ENCODE measurements at places on chromosomes 3 and 15.

GRCh38 chr3:45659661-45660566, 29.3 kb upstream of the SACM1L start:
- DNase-seq = peak; percentile 47
- H3K36me3 ChIP-seq = peaks cover 19% of the 10 kb centered on the region
- H3K27me3 ChIP-seq = no peaks in the 10 kb centered on the region
- H3K4me1 ChIP-seq = peaks cover 21% of the 10 kb centered on the region

DNA sequence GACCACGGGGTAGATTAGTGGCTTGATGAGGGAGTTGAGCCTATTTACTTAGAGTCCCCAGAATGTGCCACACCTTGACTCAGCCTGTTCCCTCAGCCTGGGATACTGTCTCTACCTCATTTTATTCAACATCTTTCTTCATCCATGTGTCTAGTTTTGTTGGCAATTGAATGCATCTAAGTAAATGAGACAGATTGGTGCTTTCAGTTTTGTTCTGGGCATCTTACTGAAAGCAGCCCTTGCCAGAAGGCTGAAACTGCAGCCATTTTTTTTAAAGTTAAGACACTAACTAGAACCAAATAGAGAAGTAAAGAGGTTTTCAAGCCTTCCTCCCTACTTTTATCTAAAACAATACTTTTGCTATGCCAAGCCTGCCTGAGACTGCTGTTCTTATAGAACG, 246.8 kb downstream of the SLCO3A1 start:
- no peak overlapping the region for H3K27ac ChIP-seq
- H3K4me3 ChIP-seq = no peak overlapping the region
- H3K27me3 ChIP-seq = peaks cover 5% of the 10 kb centered on the region
- H3K4me1 ChIP-seq = peaks cover 8% of the 10 kb centered on the region

- H3K4me3 ChIP-seq = no peak overlapping the region
- DNase-seq = no peak
Measured at GRCh38 chr3:27031476-27031875, 337.7 kb downstream of the NEK10 start.

- no peak overlapping the region for H3K4me3 ChIP-seq
- H3K4me1 ChIP-seq = no peaks in the 10 kb centered on the region
- no peaks in the 10 kb centered on the region for H3K36me3 ChIP-seq
- no peak overlapping the region for H3K27ac ChIP-seq
Measured at GRCh38 chr3:157029365-157029790, 130.6 kb downstream of the CCNL1 start.

GRCh38 chr3:188455748-188456147, 301.8 kb downstream of the LPP start:
- no peak overlapping the region for H3K4me3 ChIP-seq
- DNase-seq = no peak
- no peaks in the 10 kb centered on the region for H3K27me3 ChIP-seq
- H3K36me3 ChIP-seq = no peaks in the 10 kb centered on the region

GRCh38 chr3:50161320-50161719, 6.2 kb downstream of the SEMA3F start:
- no peaks in the 10 kb centered on the region for H3K27me3 ChIP-seq
- H3K4me1 ChIP-seq = no peaks in the 10 kb centered on the region
- no peaks in the 10 kb centered on the region for H3K36me3 ChIP-seq
- no peak overlapping the region for H3K27ac ChIP-seq

DNA sequence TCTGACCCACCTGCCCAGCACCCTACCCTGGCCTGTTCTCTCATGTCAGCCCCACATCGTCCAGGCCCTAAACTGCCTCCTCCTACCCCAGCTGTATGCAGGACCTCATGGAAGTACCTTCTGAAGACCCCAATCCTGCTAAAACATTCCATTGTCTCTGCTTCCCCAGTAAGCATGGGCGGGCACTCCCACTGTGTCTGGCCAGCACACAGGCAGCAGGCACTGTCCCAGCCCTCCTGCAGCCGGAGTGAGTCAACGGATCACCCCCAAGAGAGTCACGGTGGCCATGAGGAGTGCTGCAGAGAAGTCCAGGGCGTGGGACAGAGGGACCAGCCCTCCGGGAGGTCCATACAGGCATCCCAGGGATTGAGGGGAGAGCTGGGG, 36.4 kb upstream of the SLCO2A1 start:
- no peak overlapping the region for H3K27ac ChIP-seq
- H3K27me3 ChIP-seq = no peaks in the 10 kb centered on the region
- no peaks in the 10 kb centered on the region for H3K4me1 ChIP-seq
- H3K4me3 ChIP-seq = no peak overlapping the region
- H3K36me3 ChIP-seq = no peaks in the 10 kb centered on the region
- no peak for DNase-seq

GRCh38 chr3:54433846-54434245, 311.5 kb downstream of the CACNA2D3 start:
- no peak overlapping the region for H3K27ac ChIP-seq
- no peak for DNase-seq
- H3K4me1 ChIP-seq = no peaks in the 10 kb centered on the region
- H3K27me3 ChIP-seq = no peaks in the 10 kb centered on the region

DNA sequence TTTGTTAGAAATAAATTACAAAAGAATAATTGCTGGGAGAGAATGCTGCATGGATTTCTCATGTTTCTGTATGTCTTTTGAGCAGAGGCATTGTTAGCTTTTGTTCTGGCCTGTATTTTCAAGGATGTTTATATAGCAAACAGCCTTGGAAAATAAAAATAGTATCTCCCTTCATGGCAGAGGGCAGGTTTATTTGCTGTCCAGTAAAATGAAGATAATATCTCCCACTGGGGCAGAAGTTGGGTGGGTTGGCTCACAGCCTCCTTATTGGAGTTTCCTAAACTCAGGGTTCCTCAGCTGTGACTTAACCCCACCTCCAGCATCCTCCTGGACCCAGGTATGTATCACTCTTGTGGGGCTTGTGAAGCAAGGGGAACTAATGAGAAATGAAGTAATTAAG, 43.7 kb upstream of the THSD4 start:
- DNase-seq = no peak
- H3K27ac ChIP-seq = no peak overlapping the region
- H3K36me3 ChIP-seq = no peaks in the 10 kb centered on the region
- no peaks in the 10 kb centered on the region for H3K27me3 ChIP-seq

DNA sequence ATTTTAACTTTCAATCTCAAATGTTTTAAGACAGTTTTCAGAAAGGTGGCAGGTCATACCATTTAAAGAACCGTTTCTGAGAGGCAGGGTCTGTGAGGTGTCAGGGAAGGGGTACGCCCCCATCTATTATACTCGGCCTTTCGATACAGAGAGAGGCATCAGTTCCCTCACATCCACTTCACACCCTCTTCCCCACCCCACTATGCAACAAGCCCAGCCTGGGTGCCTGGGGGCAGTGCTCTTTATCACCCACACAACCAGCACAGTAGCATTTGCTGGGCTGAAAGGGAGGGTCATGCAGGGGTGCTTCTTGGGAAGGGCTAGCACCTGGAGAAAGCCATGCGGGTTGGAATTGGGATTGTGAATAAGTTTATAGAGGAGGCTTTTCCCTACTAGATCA, 56.0 kb upstream of the KCNMB2 start:
- DNase-seq = no peak
- peaks cover 2% of the 10 kb centered on the region for H3K27me3 ChIP-seq
- H3K4me1 ChIP-seq = no peaks in the 10 kb centered on the region
- H3K36me3 ChIP-seq = no peaks in the 10 kb centered on the region
- no peak overlapping the region for H3K4me3 ChIP-seq

- no peaks in the 10 kb centered on the region for H3K36me3 ChIP-seq
- H3K4me3 ChIP-seq = no peak overlapping the region
- H3K4me1 ChIP-seq = no peaks in the 10 kb centered on the region
Measured at GRCh38 chr3:177460047-177460446, 262.8 kb upstream of the TBL1XR1 start.

GRCh38 chr3:145188079-145188770, 972.8 kb downstream of the PLOD2 start:
- no peaks in the 10 kb centered on the region for H3K27me3 ChIP-seq
- no peak overlapping the region for H3K4me3 ChIP-seq
- H3K36me3 ChIP-seq = no peaks in the 10 kb centered on the region
- H3K27ac ChIP-seq = no peak overlapping the region
- no peaks in the 10 kb centered on the region for H3K4me1 ChIP-seq

GRCh38 chr3:139113993-139114375, 69.3 kb upstream of the PRR23C start:
- no peak for DNase-seq
- H3K4me3 ChIP-seq = no peak overlapping the region
- H3K27ac ChIP-seq = no peak overlapping the region
- no peaks in the 10 kb centered on the region for H3K4me1 ChIP-seq

DNA sequence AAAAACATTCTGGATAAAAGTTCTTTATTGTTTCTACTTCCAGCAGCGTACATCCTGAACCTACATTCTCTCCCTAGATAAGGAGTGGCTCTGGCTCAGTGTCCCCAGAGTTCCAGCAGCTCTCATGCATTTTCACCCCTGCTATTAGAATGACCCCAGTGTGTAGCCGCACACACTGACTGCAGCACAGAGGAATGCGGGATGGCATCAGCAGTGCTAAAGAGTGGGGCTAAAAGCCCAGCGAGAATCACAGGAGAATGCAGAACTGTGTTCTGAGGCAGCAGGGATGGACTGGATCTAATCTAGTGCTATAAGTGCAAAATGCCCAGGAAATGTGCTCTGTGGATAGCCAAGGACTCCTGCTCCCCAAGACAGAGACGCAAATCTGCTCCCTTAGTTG, 66.4 kb upstream of the TJP1 start:
- peaks cover 18% of the 10 kb centered on the region for H3K27me3 ChIP-seq
- H3K4me3 ChIP-seq = no peak overlapping the region
- H3K4me1 ChIP-seq = no peaks in the 10 kb centered on the region

- no peaks in the 10 kb centered on the region for H3K27me3 ChIP-seq
- H3K36me3 ChIP-seq = no peaks in the 10 kb centered on the region
- no peak overlapping the region for H3K27ac ChIP-seq
- no peak overlapping the region for H3K4me3 ChIP-seq
Measured at GRCh38 chr3:135637013-135637412, 328.5 kb upstream of the PPP2R3A start.

DNA sequence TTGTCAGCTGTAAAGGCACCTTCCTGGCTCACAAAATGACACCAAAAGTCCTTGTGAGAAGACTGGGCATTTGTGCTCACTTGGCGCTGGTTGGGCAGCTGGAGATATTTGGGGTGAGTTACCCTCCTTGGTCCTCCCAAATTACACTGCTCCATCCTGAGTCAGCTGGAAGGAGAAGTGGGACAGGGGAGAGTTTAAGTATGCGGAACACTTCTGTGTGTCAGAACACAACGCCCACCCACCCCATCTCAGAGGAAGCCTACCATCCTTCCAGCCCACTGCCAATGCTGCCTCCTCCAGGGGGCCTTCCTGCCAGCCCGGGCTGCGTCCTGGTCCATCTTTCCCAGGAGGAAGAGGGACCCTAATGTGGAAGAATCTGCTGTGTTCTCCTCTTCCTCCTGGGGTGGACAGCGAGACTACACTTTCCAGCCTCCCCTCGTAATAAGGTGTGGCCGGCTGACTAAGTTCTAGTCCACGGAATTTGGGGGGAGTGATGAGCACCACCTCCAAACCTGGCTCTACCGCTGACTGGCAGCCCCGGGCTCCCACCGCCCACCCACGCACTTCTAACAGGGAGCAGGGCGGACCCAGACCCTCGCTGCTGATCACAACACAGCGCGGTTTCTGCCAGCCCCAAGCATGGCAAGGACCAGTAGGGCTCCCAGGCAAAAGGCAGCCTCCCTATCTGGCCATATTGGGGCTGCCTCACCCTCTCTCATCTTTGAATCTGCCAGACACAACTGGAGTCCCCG, 265.0 kb downstream of the XXYLT1 start:
- H3K4me1 ChIP-seq = no peaks in the 10 kb centered on the region
- H3K27ac ChIP-seq = no peak overlapping the region
- H3K36me3 ChIP-seq = no peaks in the 10 kb centered on the region
- H3K4me3 ChIP-seq = no peak overlapping the region
